ENCODE measurements at places on chromosomes 2 and 18.

- DNase-seq = no peak
These were observed 39.1 kb upstream of the DLX1 start for GRCh38 chr2:172046080-172046678.

DNA sequence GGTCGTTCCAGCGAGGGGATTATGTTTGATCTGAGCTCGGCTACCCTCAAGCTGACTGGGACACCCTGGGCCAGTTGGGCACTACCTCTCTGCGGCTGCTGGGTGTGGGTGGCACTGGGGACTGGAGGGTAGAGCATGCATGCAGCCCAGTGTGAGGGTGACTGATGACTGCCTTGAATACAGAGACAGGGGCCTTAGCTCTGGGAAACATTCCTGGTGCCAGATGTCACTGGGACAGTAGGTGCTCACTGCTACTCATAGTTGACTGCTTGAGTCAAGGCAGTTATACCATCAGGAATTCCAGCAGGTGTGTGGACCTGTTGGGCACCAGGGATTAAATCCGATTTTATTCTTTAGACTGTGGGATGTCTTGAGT lies 33.6 kb upstream of the ATP6V1B1 start:
- DNase-seq = no peak

DNA sequence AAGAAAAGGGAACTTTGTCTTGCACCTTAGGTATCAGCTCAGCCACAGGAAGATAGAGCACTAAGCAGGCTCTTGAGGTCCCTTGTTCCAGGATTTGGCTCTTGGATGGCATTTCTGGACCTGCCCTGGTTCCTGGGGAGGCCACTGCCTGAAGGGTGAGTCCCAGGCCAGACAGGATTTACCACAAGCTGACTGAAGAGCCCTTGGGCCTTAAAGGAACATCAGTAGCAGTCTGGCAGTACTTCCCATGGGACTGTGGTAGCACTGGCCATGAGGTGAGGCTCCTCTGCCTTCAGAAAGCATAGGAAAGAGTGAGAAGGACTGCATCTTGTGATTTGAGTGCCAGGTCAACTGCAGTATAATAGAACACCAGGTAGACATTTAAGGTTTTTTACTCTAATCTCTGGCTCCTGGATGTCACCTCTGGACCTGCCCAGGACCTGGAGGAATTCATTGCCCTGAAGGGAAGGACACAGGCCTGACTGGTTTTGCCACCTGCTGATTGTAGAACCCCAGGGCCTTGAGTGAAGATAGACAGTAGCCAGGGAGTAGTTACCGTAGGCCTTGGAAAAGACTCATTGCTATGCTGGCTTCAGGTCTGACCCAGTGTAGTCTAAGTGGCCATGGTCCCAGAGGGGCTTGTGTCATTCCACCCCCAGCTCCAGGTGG lies 154.4 kb upstream of the CREB1 start:
- no peak for DNase-seq

DNA sequence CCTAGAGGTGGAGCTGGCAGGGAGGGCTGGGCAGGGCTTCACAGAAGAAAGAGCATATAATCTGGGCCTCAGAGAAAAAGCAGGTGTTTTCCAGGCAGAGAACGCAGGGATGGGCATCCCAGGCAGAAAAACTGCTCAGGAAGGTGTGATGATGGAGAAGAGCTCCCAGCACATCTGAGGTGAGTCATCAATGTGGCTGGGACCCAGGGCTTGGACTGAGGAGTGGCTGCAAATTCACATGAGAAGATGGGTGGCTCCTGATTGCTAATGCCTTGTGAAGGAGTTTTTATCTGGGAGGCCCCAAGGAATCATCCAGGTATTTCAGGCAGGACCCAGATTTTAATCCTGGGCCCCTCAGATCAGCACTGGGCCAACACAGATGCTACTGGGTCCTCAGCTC lies 10.2 kb downstream of the IL1F10 start:
- DNase-seq = no peak

GRCh38 chr2:242052421-242052820 lies 182.9 kb downstream of the RTP5 start:
- no peak for DNase-seq

GRCh38 chr2:7428454-7429204 lies 511.4 kb downstream of the RNF144A start:
- no peak for DNase-seq

- DNase-seq = no peak
These were observed 65.7 kb upstream of the RBM44 start for GRCh38 chr2:237732790-237733381.
